ENCODE measurements at places on chromosomes 2 and 18. TPM values are rescaled to one million over a fixed set of nuclear protein-coding genes. Genes with fewer than 3 reads are reported as not detected.

Gene DGUOK
- 179 TPM for polyA plus RNA-seq

Gene CFAP221
- 29.3 TPM for polyA plus RNA-seq

Gene CROCC2
- polyA plus RNA-seq, result not detected

Gene ZSWIM2
- not detected for polyA plus RNA-seq

Gene ASB18
- polyA plus RNA-seq, result not detected

Gene MTLN
- 222 TPM for polyA plus RNA-seq

Gene EFHD1
- polyA plus RNA-seq, result 0.15 TPM

Gene KLHL41
- polyA plus RNA-seq, result 2.1 TPM

Gene PSMD14
- 137 TPM for polyA plus RNA-seq

Gene EHD3
- 17.1 TPM for polyA plus RNA-seq

Gene IL36A
- polyA plus RNA-seq, result not detected

Gene SCYGR4
- not detected for polyA plus RNA-seq

Data from Purkinje cell (primary cell).